ENCODE measurements at places on chromosomes 3 and 15.
A peak's percentile ranks its signal among the peaks of the same experiment; 100 is the strongest.

- DNase-seq: no peak
Observed at GRCh38 chr3:118089563-118089962, 945.1 kb downstream of the IGSF11 start.

GRCh38 chr15:32899126-32899596 lies 181.4 kb downstream of the GREM1 start:
- DNase-seq: no peak

GRCh38 chr15:85379403-85380131 lies 836 bp upstream of the AKAP13 start:
- DNase-seq: peak; percentile 20

DNA sequence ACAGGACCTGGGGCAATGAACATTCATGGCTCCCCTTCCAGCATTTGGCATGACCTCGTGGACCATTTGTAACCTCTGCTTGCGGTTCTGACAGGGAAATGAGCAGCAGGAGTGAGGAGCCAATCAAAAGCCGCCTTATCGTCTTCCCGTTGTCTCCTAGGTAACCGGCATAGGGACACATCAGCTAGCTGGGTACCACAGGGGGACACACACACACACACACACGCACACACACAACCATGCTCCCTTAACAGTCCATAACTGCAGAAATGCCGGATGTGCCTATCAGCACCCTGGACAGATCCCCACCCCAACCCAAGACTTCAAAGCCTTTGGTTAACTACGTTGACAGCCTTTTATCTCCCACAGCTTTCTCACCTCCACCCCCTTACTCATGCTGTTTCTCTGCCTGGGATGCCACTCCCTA lies 53.4 kb upstream of the CCDC174 start:
- DNase-seq: peak; percentile 25

DNA sequence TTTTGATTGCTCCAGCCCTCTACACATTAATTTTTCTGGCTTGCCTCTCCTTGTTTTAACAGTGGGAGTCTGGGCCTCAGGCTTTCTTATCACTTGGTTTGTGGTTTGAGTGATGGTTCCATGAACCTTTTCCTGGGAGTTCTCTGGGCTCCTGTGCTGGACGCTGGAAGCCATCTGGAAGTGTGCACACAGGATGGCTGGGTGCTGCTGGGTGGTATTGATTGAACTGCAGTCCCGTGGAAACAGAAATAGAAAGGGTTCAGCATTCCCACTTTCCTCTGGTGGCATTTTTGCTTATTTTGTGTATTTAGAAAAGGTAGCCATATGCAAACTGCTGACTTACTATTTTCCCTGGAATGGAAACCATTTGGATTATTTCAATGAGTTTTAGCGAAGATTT lies 25.6 kb downstream of the MITF start:
- no peak for DNase-seq

DNA sequence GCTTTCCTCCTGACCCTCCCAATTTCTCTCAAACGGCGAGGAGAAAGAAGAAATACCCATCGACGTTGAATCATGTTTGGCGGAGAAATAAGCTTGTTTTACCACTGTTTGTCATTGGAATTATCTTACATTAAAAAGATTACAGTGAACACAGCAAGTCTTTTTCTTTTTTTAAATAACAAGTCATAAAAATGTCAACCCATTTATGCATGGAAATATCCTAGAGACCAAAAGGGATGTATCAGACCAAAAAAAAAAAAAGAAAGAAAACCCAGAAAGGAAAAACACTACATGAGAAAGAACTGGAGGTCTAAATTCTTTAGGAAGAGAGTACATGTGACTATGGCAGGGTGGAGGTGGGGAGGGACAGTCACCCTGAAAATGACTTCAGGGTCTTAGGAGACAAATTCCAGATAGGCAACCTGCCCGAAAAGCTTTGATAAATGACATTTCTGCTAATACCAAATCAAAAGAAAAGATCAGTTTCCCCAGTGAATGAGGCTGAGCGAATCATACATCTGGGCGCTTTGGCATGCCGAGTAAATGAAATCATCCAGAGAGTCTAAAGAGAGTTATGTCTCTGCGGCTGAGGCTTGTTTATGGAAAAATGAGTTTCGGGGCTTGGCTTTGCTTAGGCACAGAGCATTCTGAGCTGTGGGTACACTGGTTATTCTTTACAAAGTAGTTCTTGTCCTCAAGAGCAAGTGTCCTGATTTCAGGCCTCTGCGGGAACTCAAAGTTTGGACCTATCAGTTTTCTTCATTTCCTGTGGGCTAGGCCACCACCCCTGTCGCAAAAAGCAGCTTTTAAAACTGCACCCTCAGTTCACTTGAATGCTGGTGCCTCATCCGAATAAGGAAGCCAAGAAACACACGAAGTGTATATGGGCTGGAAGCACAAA lies 110.1 kb upstream of the TGFBR2 start:
- peak; percentile 74 for DNase-seq

- DNase-seq: no peak
Observed at GRCh38 chr15:70853973-70854665, at the start of gene LARP6. LARP6 (minus strand) TSS chr15:70854157; CDS start chr15:70854088, 69 bp downstream.

GRCh38 chr3:130841357-130841756 lies 52.5 kb upstream of the ATP2C1 start:
- no peak for DNase-seq

All from brain microvascular endothelial cell (primary cell).